Islet precursor cell (in vitro differentiated cells): ENCODE measurements at places on chromosomes 1 and 21.

GRCh38 chr21:16318651-16319300, 589.0 kb downstream of the USP25 start:
- no peak for DNase-seq

GRCh38 chr1:213719462-213719861, 268.3 kb upstream of the PROX1 start:
- DNase-seq = no peak

DNA sequence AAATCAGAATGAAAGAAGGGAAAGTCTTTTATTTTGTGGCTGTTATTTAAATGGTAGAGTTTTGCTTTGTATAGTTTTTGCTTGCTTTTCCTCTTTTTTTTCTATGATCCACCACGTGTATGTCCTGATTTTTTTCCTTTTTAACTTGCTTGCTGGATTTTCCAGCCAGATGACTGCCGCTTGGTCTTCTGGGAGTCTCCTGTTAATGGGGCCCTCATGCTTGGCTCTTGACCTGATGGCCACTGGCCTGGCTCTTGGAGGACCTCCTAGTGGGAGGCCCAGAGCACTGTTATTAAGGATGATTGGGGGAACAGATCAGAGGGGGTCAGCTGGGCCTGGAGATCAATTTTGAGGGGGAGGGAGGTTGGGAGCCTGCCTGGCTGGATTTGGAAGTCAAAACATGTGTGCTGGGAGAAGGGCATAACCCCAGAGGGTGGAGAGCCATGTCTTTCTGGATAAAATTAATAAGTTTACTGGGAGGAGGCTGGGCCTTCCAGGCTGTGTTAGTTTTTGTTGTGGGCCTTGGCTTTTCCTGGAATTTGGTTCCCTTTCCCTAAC, 1.2 kb downstream of the FGGY start:
- no peak for DNase-seq

GRCh38 chr1:31939484-31940329, 1.5 kb upstream of the PTP4A2 start:
- DNase-seq = peak; percentile 98

DNA sequence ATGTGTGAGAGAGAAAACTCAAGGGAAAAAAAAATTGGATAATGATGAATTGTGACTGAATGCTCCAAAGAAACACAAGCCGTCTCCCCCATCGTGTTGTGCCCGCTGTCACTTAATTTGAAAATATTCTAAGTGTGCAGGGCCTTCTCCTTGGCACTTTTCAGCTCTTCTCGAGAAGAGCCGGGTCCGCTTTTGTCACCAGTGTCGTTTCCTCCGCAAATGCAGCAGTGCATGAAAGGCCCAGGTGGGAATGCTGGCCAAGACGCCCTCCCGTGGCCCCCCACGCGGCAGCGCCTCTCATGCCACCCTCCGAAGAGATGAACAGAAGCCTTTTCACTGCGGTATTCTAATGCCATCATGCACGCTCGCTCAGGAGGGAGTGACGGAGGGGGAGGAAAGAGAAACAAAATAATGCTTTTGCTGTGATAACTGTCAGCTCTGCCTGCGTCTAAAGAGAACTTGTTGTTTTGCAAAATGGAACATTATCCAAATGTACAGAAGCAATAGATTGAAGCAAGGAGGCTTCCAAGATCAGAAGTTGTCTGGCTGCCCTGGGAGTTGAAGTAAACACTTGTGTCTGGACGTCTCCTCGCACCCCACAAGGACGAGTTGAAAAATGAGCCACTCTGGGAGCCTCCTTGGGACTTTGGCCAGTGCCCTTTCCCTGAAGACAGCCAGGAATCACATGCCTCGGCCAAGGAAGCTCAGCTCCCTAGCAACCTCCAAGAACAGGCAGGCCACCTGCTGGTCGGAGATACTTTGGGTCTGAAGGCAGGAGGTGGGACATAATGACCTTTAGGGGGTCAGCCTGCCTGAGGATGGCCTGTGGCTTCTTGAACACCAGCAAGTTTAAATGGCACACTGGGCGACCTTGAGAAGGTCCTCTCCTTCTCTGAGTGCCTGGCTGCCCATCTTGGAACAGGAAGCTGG, 166.1 kb upstream of the ZC3H12A start:
- no peak for DNase-seq

- no peak for DNase-seq
These were observed 368.8 kb upstream of the TMPRSS15 start for GRCh38 chr21:18772404-18772803.

GRCh38 chr1:201888282-201889089, at the start of gene SHISA4:
Gene SHISA4 (plus strand): TSS chr1:201888898. CDS start chr1:201888995, 97 bp downstream.
- DNase-seq = peak; percentile 78

GRCh38 chr1:39331647-39332046, 127.2 kb downstream of the MACF1 start:
- DNase-seq = no peak

GRCh38 chr1:12059722-12060464, 3.2 kb upstream of the TNFRSF8 start:
- no peak for DNase-seq

GRCh38 chr1:30525631-30525970, 197.8 kb downstream of the MATN1 start:
- no peak for DNase-seq

DNA sequence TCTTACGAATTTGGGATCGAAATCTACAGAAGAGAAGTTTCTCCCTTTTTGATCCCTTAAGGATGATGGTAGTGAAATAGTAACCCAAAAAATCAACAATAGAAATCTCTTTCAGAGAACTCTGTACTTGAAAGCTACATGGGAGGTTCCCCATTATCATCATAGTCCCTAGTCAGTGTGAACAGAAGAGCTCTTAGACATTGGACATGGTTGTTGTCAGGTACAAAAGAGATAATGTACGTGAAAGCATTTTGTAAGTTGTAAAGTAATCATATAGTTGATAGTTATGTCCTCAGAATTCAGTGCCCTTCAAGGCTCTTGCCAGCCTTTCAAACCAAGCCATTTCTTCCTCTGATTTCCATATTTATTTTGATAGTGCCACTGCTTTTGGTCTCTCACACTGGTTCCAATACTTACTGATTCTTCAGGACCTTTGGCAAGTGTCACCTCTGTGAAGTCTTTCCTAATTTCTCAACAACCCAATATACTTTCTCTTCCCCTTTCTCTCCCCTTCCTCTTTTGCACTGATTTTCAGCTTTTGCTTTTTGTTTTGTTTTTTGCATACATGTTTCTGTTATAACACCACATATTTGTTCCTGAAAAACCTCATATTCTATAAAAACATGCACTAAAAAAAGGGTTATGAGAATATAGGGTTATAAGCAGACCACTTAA, 22.4 kb downstream of the VPS45 start:
- DNase-seq = no peak

DNA sequence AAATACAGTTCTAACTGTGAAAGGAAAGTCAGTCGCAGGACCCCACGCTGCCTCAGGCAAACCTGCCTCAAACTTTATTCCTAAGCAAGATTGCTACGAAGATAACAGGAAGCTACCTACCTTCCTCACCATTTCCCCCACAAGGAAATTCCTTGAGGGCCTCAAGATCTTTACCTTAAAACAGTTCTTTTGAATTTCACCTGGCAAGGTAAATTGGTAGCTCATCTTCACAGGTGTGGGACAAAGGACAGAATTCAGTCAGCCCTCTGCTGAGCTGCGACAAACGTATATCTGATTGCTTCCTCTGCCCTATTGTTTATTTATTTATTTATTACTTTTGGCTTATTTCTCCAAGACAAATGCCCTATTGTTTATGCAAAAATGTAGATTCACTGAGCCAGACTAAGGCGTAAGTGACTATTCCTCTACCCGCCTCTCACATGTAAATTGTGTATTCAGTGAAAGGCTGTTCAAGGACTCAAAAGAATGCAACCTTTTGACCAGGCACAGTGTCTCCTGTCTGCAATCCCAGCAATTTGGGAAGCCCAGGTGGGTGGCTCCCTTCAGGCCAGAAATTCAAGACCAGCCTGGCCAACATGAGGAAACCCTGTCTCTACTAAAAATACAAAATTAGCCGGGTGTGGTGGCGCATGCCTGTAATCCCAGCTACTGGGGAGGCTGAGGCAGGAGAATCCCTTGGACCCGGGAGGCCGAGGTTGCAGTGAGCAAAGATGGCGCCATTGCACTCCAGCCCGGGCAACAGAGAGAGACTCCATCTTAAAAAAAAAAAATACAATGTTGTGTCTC, 17.3 kb upstream of the PKNOX1 start:
- peak; percentile 82 for DNase-seq

DNA sequence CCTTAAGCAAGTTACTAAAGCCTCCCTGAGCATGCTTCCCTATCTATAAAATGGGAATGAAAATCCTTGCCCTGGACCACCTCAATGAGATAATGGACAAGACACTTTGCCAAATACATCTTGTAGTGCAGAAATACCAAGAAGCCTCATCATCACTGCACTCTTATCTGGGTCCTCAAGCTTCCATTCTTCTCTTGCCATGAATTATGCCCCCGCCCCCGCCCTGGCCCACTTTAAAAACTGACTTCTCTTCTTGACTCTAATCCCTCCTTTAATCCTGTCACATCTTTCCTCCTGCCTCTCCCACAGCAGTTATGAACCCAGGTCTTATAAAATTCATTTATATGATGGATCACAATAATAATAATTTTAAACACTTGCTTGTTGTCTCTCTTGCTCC, 14.8 kb downstream of the ARHGEF11 start:
- DNase-seq = no peak

DNA sequence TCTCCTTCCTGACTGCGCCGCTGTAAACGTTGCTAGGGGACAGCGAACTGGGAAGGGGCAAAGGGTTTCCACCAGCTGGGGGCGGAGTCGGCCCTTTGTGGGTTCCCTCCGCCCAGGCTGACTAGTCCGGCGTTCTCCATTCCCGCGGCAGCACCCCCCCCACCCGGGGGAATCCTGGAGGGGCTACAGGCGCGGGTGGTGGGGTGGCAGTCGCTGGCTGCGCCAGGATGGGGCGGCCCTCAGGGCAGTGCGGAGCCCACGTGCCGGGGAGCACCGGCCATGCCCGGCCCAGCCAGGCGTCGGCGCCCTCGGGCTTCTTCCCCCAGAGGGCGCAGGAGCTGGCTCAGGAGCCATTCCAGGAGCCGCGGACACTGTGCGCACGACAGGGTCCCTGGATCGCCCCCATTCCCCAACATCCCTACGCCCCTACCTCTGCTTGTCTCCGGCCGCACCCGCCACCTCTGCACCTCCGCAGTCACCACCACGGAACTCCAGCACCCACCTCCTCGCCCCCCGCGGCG, 476 bp downstream of the BATF3 start:
- peak; percentile 73 for DNase-seq

DNA sequence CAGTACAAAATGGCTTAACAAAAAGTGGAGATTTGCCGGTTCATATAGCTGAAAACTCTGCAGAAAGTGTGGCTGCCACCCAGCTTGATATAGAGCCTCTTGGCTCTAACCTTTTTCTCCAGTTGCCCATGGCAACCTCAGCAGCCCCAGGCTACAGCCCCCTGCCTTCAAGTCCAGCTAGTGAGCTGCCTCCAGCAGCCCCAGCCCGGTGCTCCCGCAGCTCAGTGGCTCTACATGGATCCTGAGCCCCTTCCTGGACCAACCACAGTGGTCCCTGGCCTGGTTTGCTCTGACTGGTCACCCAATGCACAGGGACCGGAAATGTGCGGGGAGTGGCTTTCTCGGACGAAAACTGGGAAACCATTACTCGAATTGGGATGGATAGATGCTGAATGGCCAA, 13.3 kb upstream of the ATF3 start:
- peak; percentile 72 for DNase-seq
